ENCODE measurements at places on chromosomes 4 and X.

DNA sequence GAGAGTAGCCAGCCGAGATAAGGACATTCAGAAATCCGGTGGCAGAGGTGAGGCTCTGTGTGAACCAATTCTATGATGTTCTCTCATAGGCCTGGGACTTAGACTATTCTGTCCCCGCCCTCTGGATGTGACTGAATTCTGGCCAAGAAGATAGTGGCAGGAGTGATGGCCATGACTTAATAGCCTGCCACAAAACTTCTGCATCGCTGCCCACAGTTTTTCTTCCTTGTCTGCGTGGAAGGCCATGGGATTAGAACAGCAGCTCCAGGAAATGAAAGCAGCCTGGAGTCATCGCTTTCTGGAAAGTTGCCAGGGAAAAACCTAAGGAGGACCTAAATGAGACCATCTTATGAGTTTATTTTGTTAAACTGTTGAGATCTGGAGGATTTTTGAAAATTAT, 134.7 kb downstream of the F11 start:
- no peak for DNase-seq

- DNase-seq = no peak
These were observed 162.8 kb upstream of the PRDX4 start for GRCh38 chrX:23504540-23504884.

- no peak for DNase-seq
These were observed 200.4 kb upstream of the PITX2 start for GRCh38 chr4:110823251-110823650.

DNA sequence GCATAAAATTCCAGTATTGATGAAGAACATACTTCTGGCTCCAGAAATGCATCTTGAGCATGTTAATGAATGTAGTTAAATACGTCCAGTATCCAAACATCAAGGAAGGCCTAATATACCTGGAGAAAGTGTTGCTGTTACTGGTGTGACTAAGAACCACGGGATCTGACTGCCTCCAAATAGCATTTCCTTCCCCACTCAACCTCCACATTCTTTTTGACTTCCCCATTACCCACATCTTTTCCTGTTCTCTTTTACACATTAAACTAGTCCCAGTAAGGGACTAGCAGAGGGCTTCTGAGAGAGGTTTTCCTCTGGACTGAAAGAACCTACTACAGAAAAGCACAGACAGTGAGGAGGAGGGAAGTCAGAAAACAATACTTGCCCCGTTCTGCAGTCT, 482.8 kb upstream of the HTR2C start:
- no peak for DNase-seq

DNA sequence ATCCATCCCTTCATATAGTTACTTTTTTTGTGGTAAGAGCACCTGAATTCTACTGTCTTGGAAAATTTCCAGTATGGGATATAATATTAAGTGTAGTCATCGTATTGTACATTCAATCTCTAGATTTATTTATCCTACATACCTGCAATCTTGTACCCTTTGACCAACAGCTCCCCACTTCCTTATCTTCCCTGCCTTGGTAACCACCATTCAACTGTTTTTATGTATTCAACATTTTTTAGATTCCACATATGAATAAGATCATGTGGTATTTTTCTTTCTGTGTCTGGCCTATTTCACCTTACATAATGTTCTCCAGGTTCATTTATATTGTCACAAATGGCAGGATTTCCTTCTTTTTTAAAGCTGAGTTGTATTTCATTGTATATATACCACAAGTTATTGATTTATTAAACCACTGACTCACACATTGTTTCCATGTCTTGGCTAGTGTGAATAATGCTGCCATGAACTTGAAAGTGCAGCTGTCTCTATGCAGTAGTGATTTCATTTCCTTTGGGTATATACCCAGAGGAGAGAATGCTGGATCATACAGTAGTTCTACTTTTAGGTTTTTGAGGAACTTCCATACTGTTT, 572.5 kb downstream of the MAGEB5 start:
- DNase-seq = no peak

DNA sequence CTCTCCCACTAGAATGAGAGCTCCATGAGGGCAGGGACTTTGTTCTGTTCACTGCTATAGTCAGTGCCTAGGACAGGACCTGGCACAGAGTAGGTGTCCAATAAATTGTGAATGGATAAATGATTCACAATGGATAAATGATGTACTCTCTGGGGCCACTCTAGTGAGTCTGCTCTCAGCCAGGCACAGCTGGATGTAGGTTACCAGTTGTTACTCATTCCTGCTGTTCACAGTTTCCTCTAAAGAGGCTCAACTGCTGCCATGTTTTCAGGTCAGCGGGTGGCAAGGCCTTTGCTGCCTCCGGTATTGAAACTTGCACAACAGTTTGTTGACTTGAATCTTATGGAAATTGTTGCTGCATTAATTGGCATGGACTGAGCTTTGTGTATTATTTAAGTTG, 99.1 kb downstream of the NHSL2 start:
- DNase-seq = no peak

DNA sequence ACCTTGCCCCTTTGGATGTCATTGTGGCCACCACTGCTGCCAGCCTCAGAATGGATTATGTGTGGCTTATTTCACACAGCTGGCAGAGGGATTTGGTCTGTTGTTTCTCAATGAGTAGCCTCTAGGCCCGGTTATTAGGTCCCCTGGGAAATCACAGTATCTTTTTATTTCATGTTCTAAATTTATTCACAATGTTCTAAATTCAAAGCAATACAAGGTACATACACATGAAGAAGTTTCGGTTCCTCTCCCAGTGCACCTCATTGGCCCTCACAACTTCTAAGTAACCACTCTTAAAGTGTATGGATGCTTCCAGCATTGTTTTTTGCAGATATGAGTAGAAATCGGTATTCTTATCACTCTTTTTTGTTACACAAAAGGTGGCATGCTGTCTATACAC, 262.7 kb downstream of the RCHY1 start:
- DNase-seq = no peak

DNA sequence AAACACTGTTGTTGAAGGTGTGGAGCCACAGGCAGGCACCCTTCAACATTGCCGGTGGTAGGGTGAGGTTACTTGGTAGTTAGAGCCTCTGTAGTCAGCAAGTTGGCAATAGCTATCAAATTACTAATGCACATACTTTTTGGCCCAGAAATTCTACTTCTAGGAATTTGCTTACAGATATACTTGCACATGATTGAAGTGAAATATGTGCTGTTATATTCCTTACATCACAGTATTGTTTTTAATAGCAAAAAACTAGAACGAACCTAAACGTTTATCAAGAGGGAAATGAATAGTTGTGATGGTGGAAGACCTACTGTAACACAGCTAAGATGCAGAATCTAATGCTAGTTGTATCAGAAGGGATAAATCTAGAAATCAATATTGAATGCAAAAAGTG, 7.7 kb upstream of the PJA1 start:
- no peak for DNase-seq

- DNase-seq = no peak
These were observed 14.4 kb downstream of the CHIC1 start for GRCh38 chrX:73577361-73577760.
